ENCODE measurements at places on chromosomes 2 and 18.

- DNase-seq, result peak; percentile 89
Observed at GRCh38 chr18:46250084-46250811, 146.1 kb downstream of the HAUS1 start.

DNA sequence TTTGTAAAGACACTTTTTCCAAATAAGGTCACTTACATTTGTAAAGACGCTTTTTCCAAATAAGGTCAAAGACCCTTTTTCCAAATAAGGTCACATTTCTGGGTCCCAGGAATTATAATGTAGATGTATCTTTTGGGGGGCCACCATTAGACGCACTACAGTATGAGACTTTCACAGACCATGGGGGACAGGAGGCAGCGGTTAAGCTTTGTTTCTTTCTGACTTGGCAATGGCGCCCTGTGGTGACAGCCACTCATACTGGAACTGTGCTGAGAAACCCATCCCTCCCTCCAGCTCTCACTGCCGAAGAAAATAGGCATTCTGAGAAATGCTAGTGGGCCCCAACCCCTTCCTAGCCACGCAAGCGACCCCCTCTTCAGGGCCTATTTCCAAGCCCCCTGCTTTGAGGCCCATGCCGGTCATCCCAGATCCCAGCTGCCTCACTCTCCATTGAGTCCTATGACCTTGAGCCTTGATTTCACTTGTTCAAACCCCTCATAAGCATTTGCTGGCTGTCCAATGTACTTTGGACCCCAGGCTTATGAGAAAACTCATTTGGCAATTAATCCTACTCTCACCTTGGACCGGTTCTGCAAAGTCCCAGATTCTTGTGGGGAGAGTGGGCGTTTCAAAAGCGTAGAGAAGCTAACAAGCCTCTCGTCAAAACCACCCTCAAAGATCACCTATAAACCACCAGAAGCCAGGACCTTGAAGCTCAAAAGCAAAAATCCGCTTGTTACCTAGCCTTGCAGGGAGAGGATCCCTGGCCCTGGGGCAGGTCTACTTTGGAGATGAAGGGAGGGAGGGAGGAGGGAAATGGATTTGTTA lies 11.3 kb upstream of the SPATA3 start:
- peak; percentile 97 for DNase-seq

DNA sequence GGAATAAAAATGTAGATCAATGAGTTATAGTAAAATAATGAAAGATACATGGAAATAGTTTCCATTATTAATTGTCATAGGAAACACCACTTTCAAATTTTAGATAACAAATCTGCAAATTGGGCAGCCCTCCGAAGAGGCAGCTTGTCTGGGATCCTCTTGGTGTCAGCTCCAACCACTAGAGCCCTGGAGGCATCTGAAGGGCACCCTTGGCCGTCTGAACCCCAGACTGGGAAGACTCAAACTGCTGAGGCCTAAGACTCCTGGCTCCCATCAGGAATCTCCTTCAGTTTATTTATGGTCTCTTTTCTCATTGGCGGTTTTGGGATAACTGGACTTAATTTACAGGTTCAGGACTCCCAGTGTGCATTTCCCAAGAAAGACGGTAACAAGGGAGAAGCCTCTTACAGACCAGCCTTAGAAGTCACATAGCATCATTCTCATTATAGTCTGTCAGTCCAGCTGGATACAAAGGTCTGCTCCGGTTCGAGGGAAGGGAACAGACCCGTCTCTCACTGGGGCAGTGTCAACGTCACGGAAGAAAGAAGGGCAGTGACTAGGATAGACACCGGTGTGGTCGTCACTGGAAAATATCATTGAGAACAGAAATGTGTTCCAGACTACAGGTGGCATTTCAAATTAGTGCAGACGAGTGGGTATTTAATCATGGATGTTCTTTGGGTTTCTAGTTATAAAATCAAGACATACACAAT lies 390.7 kb upstream of the NETO1 start:
- DNase-seq, result no peak

DNA sequence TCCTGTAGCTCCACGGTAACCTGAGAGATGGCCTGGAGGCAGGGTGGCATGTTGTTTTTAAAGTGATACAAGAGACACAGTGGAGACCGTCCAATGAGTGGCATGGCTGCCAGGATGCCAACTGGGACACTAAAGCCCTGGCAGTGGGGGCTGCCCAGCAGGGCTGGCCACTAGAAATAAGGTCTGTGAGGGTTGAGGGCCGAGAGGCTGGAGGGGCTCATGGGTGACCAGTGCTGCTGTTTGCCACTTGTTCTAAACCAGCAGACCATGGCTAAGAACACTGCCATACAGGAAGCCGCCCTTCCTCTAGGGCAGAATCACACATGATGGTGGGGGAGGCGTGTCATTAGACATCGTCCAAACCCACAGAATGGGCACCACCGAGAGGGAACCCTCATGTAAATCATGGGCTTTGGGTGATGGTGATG lies 71.9 kb downstream of the ALPK2 start:
- DNase-seq, result no peak

GRCh38 chr18:28768791-28769768 lies 592.1 kb upstream of the CDH2 start:
- DNase-seq, result no peak

GRCh38 chr2:60385648-60386047 lies 167.8 kb downstream of the BCL11A start:
- DNase-seq, result no peak

Data from activated CD4-positive, alpha-beta T cell treated with anti-CD3 and anti-CD28 coated beads, Interleukin-2, amount 50 U/mL, for 16 hours (primary cell).